ENCODE measurements at places on chromosomes 7 and 10.

GRCh38 chr7:105001652-105002184 lies 12.3 kb upstream of the KMT2E start:
- DNase-seq, result no peak

DNA sequence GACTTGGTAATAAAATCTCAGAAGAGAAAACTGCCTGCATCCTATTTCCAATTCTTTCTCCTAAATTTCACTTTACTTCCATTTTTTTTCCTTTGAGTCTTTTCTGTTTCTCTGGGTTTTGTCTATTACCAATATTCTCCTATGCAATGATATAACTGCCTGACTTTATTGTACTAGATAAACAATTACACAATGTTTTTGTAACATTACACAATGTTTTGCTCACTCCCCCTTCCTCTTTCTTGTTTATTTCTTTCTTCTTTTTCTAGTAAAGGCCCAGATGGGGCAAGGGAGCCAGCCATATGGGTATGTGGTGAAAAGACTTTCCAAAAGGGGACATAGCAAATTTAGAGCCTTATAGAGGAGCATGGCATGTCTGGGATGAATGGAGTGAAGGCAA lies 278.7 kb upstream of the PHYHIPL start:
- DNase-seq, result no peak

DNA sequence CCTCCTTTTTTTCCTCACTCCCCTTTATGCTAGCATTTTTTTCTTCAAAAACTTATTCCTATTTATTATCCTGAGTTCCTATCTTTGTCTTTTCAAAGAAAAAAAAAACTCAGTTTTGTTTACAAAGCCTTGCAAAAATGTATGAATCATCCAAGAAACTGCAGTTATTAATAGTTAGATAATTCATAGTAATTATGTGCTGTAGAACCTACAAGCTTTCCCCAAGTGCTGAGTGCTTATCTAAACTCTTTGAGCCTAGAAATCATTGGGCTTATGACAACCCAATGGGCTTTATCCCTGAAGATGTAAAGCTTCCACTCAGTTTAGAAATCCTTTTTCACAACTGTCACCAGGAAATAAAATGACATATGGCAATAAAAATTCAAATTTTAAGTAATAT lies 145.9 kb upstream of the WNT16 start:
- no peak for DNase-seq

DNA sequence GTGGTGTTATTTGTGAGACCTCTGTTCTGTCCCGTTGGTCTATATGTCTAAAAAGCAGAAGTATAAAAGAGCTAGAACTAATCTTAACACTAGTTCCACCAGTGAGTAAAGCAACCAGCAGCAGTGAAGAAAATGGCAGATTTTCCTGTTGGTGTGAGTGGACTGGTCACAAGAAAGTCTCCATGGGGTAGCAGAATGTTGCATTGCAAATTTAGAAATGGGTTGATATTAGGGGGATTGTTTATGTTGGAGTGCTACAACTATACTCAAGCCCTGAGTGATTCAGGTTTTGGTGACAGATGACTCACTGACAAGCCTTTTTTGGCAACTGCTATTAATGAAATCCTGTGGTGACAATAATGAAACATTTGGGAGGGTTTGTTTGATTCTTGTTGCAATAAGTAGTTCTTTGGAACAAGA lies 5.6 kb downstream of the AVL9 start:
- no peak for DNase-seq

DNA sequence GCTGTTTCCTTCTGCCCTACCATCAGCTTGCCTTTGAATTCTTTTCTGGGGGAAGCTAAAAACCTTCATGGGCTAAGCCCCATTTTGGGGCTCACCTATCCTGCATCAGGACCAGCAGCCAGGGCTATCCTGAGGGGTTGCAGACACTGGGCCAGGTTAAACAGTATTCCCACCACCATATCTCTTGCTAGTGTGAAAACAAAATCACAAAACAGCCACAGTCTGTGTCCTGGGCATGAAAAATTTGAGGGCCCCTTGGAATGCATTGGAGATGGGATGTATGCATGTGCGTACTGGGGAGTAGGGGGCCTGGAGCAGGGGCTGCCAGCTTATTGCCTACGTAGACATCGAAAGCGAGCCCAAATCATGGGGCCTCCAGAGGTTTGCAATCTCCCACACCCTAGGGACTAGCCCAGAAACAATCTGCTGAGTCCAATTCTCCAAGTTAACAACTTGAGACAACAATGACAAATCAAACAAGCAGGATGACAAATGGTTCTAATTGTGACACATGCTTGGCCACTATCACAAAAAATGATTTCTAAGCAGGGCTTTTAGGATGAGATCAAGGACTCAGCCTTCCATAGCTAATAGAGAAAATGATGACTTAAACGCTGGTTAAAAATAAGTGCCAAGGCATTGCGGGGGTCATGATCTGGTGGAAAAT lies 557.1 kb downstream of the KCNMA1 start:
- DNase-seq, result no peak

DNA sequence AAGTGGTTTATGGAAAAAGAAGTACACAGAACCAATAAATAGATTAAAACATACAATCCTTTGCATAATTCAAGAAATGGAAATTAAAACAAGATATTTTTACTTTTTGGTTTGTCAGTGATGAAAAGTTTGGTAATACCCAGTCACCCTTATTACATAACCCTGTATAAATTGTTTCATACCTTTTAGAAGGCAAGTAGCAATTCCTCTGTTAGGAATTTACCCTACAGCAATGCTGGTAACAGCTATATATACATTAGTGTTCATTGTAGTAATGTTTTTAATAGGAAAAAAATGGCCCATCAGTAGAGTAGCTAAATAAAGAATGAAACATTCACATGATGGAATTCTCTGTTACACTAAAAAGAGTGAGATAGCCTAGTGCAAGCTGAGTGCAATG lies 42.7 kb downstream of the PTPN12 start:
- DNase-seq, result no peak

- peak; percentile 86 for DNase-seq
Observed at GRCh38 chr7:129367700-129368388, 66.4 kb upstream of the STRIP2 start.

DNA sequence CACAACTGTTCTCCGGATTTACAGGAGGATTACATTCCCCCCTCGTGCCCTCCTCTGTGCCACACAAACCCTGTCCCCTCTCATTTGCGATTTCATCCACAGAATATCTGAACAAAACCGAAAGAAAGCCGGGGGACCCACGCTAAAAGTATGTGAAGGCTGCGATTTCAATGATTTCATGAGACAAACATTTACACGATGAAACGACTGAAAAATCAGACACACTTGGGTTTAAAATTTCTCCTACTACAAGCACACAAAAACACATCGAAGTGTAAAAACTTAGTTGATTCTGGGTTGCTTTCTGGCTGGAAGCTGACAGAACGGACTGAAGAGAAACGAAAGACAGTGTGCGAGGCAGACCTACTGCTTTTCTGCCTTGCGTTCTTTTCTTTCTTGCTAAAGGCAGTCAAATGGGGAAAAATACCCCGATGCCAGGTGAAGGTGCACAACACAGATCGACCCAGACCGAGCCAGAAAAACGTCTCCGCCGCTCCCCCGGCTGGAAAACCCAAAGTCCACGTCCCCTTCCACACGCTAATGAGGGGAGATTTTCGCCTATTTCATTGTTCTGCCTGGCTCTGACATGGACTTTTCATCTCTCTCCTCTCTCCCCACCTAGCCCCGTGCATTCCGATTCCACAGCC lies 1.2 kb downstream of the HIPK2 start:
- DNase-seq, result peak; percentile 42

- DNase-seq, result no peak
Observed at GRCh38 chr7:41842956-41843355, 140.1 kb upstream of the INHBA start.

DNA sequence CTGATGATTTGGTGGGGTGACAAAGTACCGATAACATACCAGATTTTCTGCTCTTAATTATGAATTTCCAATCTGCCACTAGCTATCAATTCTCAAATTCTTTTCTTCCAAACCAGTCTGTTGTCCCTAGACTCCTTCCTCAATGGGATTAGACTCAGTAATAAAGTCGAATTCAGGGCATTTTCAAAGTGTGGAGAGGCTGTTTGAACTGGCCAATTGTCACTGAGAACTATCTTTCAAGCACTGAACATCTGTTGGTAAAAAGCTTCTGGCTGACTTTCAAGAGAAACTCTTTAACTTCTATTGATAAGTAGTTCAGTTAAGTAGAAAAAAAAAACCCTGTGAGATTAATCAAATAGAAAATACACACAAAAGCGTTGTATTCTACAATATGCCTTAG lies 108.9 kb downstream of the SAMD9 start:
- no peak for DNase-seq

- no peak for DNase-seq
Observed at GRCh38 chr10:103643381-103643780, 149.9 kb downstream of the NEURL1 start.

- DNase-seq, result peak; percentile 45
Observed at GRCh38 chr10:61140765-61141392, 196.9 kb upstream of the RHOBTB1 start.

DNA sequence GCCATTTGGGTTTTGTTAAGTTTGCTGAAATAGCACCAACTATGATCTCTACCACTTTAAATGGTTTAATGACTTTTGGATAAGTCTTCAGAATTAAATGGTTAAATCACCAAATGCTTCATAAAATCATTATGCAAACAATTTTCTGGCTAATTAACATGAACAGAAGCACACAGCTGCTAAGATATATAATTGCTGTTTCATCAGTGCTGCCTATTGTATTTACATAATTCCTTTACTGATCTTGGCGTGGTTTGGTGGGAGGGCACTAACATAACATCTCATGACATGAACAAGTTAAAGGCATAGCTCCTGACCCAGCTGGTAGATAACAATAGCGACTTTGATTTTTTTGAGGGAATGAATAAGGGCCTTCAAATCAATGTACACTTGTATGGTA lies 94.1 kb downstream of the FZD1 start:
- no peak for DNase-seq

GRCh38 chr10:90579602-90580242 lies 278.1 kb downstream of the HTR7 start:
- DNase-seq, result peak; percentile 49

DNA sequence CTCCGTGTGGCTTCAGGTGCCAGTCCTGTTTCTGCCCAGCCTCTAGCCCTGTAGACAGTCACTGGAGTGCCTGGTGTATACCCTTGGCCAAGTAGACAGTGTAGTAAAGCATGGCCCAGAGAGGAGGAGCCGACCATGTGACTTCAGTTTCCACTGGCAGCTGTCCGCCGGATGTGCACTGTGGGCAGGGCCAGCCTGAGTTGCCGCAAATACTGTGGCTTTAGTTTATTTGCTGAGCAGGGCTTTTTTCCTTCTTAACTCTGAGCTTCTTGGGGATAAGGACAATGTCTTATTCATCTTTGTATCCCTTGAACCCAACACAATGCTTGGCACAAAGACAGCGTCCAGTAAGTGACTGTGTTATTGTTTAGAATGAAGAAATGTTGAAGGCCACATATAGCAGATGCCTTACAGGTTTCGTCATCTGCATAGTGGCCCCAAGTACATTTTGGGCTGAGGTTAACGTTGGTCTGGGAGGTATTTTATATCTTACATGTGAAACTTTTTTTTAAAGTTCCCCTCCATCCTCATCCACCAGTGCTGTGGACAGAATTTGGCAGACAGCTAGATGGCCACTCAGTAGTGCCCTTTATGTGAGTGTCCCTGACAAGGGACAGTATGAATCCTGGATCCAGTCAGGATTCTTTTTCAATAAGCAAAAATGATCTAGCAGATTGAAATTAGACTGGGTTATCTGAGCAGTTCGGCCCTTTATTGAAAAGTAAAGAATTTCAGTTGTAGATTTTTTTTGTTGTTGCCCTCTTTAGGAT lies 40.6 kb downstream of the CYP17A1 start:
- DNase-seq, result no peak

DNA sequence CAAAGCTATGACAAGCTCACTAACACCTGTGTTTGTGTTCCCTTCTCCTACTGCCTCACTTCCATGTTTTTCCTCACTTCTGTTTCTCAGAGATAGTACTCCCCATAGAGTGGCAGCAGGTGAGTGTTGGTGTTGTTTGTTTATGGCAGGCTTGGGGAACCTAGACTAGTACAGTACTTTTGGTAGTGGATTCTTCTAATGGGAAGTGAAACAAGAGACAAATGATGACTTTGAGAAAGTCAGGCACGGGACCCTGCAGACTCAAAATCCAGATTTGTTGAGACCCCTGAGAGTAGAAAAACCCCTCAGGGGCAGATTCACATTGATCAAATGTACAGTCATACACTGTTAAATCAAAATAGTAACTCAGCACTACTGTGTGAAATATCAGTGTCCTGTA lies 6.4 kb upstream of the CFAP69 start:
- no peak for DNase-seq

GRCh38 chr7:44678101-44678470 lies 70.6 kb upstream of the ZMIZ2 start:
- DNase-seq, result no peak

- DNase-seq, result peak; percentile 36
Observed at GRCh38 chr10:3955955-3956617, 171.1 kb upstream of the KLF6 start.

GRCh38 chr10:61541960-61542359 lies 88.8 kb upstream of the TMEM26 start:
- DNase-seq, result no peak

DNA sequence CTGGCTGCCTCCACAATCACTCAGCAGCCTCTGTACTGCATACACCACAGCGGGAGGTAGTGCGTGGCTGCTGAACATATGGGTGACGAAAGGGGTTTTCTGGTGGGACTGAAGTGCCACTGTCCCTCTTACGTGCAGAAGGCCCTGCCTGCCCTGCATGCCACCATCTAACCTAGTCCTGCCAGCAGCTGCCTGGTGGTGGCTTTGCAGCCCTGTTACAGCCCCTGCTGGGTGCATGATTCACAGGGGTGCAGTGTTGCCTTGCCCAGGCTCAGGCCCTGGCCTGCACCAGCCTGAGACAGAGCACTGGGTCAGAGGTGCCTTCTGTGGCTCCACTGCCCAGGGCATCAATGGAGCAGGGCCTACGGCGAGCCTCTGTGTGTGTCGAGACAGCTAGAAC lies 50.1 kb downstream of the SYPL1 start:
- no peak for DNase-seq

GRCh38 chr7:30285067-30285535 lies 704 bp downstream of the ZNRF2 start:
- peak; percentile 81 for DNase-seq

GRCh38 chr7:23472046-23472445 lies 1.8 kb upstream of the IGF2BP3 start:
- no peak for DNase-seq

DNA sequence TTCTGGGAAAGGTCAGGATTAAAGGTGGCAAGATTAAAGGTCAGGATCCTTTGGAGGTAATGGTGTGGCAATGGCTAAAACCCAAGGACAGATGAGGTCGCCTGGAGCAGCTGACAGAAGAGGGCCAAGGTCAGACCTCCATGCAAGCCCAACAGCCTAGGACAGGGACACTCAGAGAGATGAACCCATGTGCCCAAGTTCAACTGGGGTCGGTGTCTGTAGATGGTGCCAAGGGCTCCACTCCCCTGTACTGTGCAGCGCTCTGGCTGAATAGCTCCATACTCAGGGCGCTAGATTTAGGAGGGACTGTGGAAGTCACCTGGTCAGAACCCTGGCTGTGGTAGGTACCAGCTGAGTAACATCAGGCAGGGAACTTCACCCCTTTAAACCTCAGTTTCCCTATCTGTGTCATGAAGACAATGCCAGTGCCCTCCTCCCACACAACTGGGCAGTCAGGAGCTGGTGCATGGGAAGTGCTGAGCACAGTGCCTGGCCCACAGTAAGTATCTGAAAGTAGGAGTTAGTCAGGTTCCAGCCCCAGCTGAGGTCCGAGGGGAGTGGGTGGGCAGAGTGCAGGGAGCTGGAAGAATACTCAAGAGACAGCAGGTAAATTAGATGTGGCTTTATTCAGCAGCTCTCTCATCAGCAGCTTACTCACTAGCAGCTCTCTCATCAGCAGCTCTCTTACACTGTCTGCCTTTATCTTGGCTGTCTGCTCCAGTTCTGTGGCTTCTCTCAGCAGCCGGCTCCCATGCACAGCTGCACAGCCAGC lies 327.1 kb downstream of the GLRX3 start:
- no peak for DNase-seq

Data from neural progenitor cell (in vitro differentiated cells).